ENCODE measurements at places on chromosomes 6 and 20.

- DNase-seq: no peak
Observed at GRCh38 chr6:11623272-11623671, 85.7 kb downstream of the TMEM170B start.

- DNase-seq: peak; percentile 42
Observed at GRCh38 chr6:30334075-30334783, 7.5 kb downstream of the TRIM39 start.

GRCh38 chr6:78835817-78836216 is 31.5 kb upstream of the IRAK1BP1 start:
- no peak for DNase-seq

DNA sequence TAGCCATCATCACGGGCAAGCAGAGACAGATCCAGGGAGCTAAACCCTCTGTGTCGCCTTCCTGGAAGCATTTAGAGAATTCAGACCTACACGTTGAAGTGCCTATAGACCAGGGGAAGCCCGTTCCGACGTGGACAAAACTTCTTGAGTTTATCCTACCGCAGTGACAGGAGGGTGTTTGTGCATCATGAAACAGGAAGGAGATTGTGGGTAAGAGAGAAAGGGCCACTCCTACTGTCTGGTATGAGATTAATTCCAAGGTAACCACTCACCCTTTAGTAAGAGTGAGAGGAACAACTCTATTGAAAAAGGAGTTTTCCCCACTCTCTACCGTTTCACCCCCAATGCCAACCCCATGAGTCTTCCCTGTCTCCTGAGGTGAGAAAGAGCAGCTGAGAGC is 133.7 kb downstream of the TFAP2C start:
- DNase-seq: no peak

GRCh38 chr6:47202644-47203205 is 107.0 kb downstream of the TNFRSF21 start:
- DNase-seq: no peak

DNA sequence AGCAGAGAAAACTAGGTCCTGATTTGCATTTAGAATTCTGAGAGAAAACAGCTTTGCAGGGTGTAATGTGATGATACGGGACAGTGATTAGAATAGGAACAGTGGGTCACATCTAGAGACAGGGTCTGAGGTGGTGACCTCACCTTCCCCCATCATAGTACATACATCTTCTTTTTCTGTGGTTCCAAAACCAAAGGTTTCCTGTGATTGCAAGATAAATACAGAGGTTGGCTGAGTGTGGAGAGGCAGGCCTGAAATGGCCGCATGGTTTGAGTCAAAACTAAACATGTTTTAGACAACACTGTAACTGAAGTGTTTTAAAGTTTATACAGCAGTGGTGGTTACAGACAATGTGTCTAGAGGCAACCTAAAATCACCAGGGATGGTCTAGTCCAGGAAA is 10.4 kb upstream of the NT5DC1 start:
- DNase-seq: no peak

- no peak for DNase-seq
Observed at GRCh38 chr20:42567409-42567808, 622.3 kb downstream of the PTPRT start.

DNA sequence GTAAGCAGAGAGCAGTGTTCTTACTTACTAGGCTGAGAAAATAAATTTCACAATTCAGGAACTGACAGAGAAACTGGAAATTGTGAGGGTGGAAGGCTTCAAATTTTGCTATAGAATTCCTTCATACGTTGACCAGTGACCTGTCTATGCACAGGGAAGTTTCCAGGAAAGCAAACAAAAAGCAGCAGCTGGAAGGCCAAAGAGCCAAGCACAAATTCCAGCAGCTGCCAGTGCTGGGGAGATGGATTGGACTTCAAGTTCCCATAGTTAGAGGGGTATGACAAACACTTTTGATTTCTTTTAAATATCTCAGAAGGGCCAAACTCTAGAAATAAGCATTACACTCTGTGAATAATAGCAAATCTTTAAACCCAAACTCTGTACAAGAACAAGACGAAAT is 299.1 kb upstream of the KCNQ5 start:
- no peak for DNase-seq

- DNase-seq: no peak
Observed at GRCh38 chr6:34045771-34046170, 100.1 kb downstream of the GRM4 start.

GRCh38 chr6:38212579-38212978 is 393.1 kb downstream of the ZFAND3 start:
- no peak for DNase-seq

GRCh38 chr20:3768342-3769130 is 983 bp upstream of the ADISSP start:
- peak; percentile 54 for DNase-seq

GRCh38 chr6:13870214-13870830 is 54.4 kb upstream of the RNF182 start:
- no peak for DNase-seq

DNA sequence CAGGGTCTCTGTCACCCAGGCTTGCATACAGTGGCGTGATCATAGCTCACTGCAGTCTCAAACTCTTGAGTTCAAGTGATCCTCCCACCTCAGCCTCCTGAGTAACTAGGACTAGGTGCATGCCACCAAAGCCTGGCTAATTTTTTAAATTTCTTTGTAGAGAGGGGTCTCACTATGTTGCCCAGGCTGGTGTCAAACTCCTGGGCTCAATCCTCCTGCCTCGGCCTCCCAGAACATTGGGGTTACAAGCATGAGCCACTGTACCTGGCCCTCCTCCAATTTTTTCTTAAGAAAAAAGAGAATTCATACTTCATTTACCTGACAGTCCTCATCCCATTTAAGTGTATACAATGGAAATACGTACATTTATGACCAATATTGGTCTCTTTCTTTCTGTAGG is 37.9 kb downstream of the E2F3 start:
- DNase-seq: no peak

- peak; percentile 8 for DNase-seq
Observed at GRCh38 chr6:130934848-130935585, 107.8 kb downstream of the SMLR1 start.

All from suppressor macrophage treated with lipopolysaccharide for 4 hours (primary cell).